ENCODE measurements at places on chromosomes 16 and 17.

- DNase-seq: no peak
Measured at GRCh38 chr17:75892556-75893224, 4.1 kb downstream of the TRIM65 start.

- no peak for DNase-seq
Measured at GRCh38 chr16:81231014-81231413, 7.5 kb upstream of the BCO1 start.

- no peak for DNase-seq
Measured at GRCh38 chr17:17381446-17382064, 78.4 kb downstream of the NT5M start.

DNA sequence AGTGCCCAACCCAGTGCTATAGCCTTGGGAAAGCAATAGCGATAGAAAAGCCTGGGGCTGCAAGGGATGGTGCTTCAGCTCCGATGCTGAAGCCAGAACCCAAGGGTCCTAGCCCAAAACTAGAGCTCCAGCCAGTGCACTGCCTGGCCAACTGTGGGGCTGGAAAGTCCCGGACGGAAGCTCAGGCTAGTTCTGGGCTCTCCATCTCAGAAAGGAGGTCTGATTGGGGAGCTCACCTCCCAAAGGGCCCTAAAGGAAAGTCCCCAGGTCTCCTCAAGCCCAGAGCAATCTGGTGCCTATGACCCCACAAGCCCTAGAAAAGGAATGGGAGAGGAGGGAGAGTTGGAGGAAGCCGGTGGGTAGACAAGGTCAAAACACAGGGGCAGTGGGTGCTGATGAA lies 2.0 kb upstream of the ABCC3 start:
- DNase-seq: no peak

- no peak for DNase-seq
Measured at GRCh38 chr16:88754912-88755744, 29.9 kb downstream of the PIEZO1 start.

DNA sequence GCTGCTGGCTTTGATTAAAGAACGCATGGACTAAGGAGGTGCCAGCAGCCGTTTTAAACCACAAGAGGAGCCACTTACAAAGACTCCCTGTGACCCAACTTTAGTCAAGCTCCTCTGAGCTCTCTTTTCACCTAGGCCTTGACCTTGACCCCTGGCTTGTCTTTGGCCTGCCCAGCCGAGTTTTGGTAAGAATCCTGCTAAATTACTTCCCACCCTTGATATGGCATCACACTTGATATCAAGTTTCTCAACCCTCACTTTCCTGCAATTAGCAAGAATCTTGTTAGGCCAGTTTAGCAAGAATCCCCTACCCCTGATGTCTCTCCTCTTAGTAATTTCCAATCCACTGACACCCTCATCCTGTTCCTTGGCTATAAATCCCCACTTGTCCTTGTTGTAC lies 232.8 kb upstream of the SALL1 start:
- no peak for DNase-seq

GRCh38 chr16:87550495-87550961 lies 51.8 kb upstream of the JPH3 start:
- DNase-seq: peak; percentile 53

- no peak for DNase-seq
Measured at GRCh38 chr17:61196302-61196704, 203.3 kb upstream of the TBX2 start.

- DNase-seq: peak; percentile 10
Measured at GRCh38 chr16:74650966-74651567, 15.6 kb downstream of the RFWD3 start.

DNA sequence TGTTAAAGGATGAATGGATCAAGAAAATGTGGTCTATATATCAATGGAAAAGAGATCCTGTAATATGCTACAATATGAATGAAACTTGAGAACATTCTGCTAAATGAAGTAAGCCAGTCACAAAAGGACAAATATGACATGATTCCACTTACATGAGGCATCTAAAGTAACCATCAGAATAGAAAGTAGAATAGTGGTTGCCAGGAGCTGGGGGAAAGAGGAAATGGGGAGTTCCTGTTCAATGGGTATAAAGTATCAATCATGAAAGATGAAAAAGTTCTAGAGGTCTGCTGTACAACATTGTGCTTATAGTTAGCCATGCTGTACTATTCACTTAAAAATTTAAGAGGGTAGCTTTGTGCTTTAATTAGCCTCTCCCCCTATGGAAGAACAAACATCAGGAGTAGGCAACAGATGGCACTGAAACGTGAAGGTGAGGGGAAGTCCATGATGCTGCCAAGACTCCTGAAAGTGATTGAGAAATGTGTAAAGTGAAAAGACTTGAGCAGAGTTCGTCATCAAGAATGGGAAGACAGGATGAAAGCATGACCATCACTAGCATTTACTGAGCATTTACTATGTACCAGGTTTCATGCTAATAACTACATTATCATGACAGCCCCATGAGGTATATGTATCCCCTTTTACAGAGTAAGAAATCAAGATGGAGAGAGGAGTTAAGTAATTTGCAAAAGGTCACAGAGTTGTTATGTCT lies 167.2 kb downstream of the CYB561 start:
- no peak for DNase-seq

DNA sequence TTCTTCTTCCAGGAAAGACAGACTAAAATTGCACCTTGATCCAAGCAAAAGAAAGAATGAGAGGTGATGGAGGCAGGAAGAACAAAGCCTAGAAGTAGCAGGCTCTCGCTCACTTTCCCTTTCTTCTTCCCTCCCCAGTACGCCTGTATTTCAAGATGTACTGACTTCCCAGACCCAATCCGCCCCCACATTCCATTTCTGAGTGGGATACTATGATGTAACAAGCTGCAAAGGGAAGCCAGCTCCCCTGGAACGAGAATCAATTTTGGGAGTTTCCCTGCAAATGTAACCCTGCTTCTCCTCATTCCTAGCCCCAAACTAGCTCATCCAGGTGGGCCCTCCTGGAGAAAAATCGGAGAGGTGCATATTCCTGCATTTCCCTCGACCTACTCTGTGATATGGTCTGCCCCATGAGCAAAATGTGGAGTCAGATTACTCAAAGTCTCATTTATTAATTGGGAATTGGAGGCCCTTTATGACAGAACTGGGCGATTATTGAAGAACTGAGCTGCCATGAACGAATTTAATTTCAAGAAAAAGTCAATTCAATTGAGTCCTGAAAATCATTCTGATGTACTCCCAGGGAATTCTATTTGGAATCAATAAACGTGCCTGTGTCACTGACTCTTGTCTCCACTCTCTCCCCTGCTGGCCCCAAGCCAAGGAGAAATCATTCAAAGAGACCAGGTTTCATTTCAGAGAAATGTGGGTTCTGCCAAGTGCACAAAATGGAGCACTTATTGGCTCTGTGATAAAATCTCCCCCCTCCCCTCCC lies 398.9 kb downstream of the SHISA9 start:
- no peak for DNase-seq

- no peak for DNase-seq
Measured at GRCh38 chr17:67620636-67621035, 97.1 kb upstream of the NOL11 start.

DNA sequence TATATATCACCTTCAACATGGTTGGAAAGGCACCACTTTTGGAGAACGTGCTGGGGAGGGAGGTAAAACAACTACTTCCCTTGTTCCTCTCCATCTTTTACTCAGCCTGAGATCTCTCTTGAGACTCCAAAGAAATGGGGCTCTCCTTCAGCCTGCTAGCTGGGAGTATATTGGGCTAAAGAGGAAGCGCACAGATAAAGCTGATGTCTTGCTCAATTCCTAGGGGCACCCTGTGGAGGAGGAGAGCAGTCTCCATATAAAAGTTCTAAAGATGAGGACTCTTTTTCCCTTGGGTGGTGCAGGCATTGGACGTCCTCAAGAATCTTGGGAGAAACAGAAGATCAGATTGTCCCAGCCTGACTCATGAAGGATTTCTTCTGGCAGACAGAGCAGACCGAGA lies 4.6 kb upstream of the ETV4 start:
- DNase-seq: no peak

DNA sequence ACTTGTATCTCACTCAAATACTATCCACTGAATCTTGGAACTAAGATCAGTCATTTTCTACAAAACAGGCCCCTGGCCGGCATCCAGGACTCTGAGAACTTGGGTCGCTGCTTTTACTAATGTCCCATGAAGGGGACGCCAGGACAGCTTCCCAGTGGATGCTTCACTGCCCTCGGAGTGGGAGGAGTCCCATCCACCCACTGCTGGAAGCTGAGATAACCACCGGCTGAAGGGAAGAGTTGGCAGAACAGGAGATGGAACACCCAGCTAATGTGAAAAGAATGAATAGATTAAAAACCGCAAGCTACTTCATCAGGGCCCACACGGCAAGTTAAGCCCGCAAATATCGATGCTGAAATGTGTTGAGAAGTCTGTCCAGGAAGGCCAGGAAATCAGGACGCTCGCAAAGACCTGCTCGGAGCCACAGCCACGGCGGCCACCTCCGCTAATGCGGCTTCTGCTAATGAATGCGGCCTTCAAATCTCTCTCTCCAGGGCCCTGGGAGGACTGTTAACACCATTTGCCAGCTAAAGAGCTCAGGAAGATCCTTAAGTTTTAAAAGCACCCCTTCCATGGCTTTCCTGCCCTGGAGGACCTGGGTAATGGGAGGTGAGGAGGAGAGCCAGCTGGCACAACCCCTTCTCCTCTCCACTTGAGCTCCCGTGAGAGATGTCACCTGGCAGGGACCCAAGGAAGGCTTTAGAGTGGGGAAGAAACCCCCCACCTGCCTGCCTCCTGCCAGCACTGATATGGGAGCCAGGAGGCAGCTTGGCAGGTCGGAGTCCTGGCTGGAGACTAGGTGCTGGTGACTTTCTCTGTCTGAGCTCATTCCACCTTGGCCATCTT lies 226.6 kb upstream of the RPL38 start:
- no peak for DNase-seq

DNA sequence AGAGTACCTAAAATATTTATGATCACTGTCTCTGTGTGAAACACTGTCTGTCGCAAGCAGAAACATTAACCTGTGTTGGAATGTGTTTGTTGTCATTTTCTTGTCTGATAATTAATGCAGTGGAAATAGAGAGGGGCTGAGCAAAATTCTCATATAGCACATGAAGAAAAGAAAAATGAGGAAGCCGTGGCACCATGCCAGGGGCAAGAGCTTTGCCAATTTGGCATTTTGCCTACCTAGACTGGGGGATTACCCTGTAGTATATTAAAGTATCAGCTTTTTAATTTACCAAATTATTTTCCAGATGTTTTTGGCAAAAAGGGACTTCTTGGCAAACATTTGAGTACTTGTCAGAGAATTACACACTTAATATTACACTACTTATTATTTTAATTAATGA lies 1326.6 kb upstream of the GOT2 start:
- DNase-seq: no peak

DNA sequence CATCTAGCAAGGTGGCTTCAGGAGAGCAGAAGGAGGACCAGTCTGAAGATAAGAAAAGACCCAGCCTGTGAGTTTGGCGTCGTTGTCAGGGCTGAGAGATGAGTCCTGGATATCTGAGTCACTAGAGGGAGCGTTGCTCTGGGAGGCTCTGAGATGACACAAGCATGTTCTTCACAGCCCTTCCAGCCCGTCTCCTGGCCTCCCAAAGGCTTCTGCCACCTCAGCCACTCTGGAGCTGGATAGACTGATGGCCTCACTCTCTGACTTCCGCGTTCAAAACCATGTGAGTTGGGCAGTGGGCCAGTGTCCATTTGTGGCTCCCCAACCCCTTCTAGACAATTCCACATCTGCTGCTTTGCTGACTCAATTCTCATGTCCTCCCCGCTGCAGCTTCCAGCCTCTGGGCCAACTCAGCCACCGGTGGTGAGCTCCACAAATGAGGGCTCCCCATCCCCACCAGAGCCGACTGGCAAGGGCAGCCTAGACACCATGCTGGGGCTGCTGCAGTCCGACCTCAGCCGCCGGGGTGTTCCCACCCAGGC lies 2.3 kb downstream of the TGFB1I1 start:
- DNase-seq: no peak

- no peak for DNase-seq
Measured at GRCh38 chr17:63948521-63948920, 16.4 kb upstream of the CD79B start.

DNA sequence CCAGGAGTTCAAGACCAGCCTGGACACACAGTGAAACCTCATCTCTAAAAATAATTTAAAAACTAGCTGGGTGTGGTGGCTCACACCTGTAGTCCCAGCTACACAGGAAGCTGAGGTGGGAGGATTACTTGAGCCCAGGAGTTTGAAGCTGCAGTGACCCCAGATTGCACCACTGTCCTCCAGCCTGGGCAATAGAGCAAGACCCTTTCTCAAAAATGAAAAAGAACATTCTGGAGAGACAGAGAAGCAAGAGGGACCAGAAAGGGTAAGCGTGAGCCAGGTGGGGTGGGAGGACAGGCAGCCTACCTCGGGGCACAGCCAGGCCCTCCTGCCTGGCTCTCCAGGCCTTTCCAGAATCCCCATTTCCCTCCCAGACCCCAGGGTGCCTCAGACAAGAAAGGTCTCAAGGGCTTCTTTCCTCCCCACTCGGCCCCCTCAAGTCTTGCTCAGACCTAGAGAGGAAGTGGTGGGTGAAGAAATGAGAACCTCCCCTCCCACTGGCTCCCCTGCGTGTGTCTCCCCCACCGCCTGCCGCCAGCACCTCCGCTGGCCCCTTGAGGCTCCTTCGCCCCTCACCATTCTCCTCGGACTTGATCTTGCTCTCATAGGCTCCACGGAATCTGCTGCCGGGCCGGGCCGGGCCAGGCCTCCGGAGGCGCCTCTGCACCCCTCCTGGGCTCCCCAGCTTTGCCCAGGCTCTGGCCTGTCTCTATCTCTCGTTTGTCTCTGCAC lies 503 bp downstream of the C16orf54 start:
- no peak for DNase-seq

- peak; percentile 49 for DNase-seq
Measured at GRCh38 chr17:75077496-75078283, 10.1 kb upstream of the SLC16A5 start.

GRCh38 chr17:76865174-76865573 lies 3.0 kb upstream of the MGAT5B start:
- DNase-seq: no peak

GRCh38 chr16:78743556-78743955 lies 644.1 kb downstream of the WWOX start:
- no peak for DNase-seq

- no peak for DNase-seq
Measured at GRCh38 chr16:7689234-7689633, 356.6 kb downstream of the RBFOX1 start.

- no peak for DNase-seq
Measured at GRCh38 chr17:45240905-45241327, 19.2 kb downstream of the FMNL1 start.

DNA sequence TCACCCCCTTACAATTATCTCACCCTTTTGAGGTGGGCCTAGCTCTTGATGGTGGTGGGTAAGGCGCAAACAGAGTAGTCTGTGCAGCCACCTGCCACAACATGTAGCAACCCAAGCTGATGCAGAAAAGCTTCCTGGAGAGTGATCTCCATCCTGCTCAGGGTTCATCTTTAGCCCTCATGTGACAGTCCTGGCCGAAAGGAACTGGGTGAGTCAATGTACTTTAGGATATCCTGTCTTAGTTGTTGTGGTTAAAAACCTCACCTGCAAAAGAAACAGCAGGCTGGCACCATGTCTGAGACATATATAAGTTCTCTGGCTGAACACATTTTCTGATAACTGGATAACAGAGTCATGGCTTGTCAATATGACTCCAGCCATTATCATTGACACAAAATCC lies 183.5 kb upstream of the CPHXL start:
- DNase-seq: no peak

GRCh38 chr17:28196636-28197035 lies 122.4 kb upstream of the TMEM97 start:
- no peak for DNase-seq

All from naive thymus-derived CD4-positive, alpha-beta T cell (primary cell).